ENCODE measurements at places on chromosomes 2 and 18.

DNA sequence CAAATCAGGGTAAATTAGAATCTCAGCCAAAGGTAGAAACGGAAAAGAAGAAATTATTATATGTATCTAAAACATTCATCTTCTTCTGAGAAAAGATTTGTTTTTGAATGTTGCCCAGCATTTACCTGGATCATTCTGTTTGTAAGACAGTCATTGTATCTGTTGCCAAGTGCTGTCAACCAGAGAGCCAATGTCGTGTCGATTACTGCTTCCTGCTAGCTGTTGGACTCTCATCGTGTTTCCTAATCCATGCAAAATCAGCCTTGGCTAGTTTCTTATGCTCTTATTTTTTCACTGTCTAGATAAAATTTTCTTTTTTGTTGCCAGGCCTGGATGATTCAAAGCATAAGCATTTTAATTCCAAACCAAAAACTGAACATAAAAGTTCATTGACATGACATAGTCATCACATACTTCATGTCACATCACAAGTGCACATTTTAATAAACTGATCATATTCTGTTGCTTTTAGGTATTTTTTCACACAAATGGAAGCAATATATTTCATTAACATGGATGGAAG lies 202.3 kb downstream of the KCNH7 start:
- DNase-seq = no peak

- DNase-seq = no peak
Observed at GRCh38 chr2:157523270-157524247, 79.7 kb upstream of the CYTIP start.

GRCh38 chr2:209141142-209141541 lies 282.7 kb upstream of the MAP2 start:
- DNase-seq = no peak

- no peak for DNase-seq
Observed at GRCh38 chr18:59189746-59190145, 30.2 kb upstream of the GRP start.

DNA sequence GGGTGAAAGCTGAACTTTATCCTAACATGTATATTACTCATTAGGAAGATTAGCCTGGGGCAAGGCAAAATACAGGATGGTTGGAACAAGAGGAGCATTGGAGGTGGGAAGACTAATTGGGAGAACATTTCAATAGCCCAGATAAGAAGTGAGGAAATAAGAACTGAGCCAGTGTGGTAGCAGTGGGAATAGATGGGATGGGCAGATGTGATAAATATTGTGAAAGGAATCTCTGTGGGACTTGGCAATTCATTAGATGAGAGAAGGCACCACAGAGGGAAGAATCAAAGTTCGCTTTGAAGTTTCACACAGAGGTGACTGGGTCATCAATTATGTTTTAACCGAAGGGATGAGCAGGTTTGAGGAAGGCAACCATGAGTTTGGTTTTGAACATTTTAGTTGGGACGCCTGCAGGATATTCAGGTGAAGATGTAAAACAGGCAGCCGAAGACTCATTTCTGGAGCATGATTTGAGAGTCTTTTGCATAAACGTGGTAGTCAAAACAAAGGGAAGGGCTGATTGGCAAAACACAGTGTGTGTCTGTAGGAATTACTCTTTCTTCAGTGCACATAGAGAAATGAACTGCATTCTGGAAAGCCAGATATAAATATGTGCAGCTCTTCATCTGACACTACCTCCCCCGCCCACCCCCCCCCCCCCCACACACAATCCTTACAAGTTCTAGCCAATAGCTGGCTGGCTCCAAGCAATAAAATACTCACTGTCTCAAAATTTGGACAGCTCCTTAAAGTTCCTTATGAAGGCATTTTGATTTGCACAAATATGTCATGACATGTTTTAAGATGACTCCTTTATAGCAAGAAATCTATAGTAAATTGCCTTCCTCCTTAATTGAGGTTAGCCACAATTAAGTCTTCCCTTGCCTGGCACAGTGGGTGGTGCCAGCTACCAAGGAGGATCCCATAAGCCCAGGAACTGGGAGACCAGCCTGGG lies 1.9 kb upstream of the SLC1A4 start:
- DNase-seq = no peak

- no peak for DNase-seq
Observed at GRCh38 chr2:156394033-156394741, 42.0 kb upstream of the GPD2 start.

- DNase-seq = no peak
Observed at GRCh38 chr2:174667250-174667860, 69.8 kb upstream of the WIPF1 start.

DNA sequence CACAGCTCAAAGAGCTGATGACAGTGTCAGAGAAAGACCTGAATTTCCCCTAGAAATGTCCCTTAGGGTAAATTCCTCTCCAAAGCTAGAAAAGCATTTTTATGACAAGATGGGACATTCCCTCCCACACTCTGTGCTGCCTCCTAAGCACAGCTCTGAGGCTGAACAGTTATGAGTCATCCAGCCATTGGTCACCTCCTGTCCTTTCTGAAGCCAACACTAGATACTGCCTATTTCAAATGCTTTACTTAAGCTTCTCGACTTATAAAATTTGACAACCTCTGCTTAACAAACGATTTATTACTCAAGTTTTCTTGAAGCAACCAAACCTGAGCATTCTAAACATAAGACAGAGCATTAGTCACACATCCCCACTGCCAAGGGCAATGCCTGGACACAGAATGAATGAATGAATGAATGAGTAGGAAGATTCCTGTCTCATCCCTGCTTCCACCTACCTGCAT lies 35.4 kb downstream of the B4GALT6 start:
- DNase-seq = no peak

GRCh38 chr2:12560618-12561017 lies 156.1 kb upstream of the TRIB2 start:
- no peak for DNase-seq

GRCh38 chr18:49359732-49360444 lies 100.6 kb downstream of the DYM start:
- DNase-seq = no peak

GRCh38 chr2:126761981-126762878 lies 106.3 kb downstream of the GYPC start:
- DNase-seq = no peak

DNA sequence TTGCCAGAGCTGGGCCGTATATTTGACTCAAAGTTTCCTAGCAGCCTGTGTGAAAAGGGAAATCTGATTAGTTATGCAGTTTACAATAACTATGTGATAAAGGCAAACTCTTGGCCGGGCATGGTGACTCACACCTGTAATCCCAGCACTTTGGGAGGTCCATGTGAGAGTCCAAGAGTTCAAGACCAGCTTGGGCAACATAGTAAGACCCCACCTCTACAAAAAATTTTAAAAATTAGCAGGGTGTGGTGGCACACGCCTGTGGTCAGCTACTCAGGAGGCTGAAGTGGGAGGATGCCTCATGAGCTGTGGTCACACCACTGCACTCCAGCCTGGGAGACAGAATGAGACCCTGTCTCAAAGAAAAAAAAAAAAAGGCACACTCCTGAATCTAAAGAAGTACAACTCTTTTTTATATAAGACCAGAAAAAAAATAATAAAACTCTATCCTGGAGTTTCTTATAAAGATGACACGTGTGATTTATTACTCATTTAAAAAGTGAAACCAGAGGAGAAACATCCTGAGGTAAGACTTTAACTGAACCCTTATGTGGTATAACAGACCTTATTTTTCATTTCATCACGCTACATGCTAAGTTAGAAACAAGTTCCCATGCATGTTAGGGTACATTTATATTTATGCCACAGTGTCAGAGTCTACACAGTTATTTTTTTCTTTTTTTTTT lies 32.6 kb upstream of the KCMF1 start:
- DNase-seq = no peak

- no peak for DNase-seq
Observed at GRCh38 chr2:37753758-37754157, 82.3 kb upstream of the CDC42EP3 start.

- no peak for DNase-seq
Observed at GRCh38 chr2:136407117-136407951, 289.4 kb upstream of the CXCR4 start.

DNA sequence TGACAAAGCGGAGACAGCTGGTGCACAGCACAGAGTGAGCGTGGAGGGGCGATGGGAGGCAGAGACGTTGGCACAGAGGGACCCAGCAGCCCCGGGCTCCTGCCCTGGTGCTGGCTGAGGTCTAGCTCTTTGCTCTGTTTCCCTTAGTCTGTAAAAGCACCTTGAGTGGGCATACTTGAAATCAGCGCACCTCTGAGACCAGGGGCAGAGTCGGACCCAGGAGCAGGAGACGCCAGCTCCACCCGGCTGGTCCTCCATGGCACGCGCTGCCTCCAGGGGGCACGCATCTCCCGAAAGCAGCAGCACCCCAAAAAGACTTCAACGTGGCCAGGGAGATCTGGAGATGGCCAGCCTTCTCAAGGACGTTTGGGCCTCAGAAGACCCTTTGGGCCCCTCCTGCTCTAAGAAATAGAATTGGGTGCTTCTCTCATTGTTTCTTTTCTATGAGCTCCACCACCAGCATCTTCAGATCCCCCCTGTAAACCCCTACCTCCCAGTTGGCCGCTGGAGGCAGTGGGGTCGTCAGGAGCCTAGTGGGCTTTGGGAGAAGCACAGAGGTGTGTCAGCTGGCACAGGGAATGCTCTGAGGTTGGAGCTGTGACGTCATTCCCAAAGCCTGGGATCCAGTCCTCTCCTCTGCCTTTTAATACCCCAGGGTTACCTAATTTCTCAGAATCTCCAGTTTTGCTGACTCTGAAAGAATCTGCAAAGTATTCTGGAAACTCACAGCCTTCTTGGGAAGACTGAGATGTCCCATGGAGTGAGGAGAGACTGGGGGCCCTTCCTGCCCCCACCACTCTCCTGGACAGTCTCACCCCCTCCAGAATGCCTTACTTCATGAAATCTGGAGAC lies 58.9 kb downstream of the CIB4 start:
- DNase-seq = no peak

DNA sequence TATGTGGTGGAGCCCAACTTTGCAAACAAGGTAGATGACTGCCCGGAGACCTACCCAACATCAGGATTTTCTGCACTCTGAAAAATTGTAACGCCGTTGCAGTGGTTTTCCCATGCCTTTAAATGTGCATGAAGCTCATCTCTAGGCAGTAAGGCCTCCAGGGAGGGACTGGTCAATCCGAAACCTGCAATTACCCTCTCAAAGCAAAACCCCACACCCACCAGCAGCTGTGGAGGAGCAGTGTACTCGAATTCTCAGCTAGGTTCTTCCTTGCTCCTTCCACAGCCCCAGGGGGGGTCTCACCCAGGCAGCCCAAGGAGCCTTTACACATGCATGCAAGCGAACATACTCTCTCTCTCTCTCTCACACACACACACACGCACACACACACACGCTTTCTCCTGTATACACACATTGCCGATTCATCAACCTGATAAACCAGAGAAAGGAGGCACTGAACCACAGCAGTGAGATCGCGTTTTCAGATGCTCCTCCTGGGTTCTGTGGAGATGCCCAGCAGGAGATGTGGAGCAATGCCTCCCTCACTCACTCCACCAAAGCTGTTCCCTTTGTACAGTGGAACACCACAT lies 109.2 kb downstream of the VIT start:
- no peak for DNase-seq

DNA sequence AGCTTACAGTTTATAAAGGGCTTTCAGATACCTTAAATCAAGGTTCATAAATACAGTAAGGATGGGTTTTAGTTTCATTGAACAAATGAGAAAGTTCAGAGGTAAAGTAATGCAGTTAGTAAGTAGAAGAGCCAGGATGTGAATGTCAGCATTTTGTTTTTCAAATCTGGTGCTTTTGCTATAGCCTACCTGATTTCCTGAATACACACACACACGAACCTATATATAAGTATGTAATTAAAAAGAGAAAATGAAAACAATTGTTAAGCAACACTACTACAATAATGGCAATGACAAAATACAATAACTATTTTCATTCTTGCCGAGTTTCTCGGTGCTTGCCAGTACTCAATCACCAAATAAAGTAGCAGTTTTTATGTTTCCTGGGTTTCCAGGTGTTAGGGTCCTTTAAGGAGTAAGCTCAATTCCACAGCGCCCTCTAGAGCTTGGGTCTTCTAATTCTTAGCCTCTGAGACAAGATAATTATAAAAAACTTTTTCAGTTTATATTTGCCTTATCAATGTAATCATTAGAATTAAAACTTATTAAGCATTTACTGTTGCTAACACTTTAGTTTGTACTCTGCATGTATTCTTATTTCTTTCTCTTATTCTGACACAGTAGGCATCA lies 512.9 kb upstream of the ACVR2A start:
- no peak for DNase-seq

DNA sequence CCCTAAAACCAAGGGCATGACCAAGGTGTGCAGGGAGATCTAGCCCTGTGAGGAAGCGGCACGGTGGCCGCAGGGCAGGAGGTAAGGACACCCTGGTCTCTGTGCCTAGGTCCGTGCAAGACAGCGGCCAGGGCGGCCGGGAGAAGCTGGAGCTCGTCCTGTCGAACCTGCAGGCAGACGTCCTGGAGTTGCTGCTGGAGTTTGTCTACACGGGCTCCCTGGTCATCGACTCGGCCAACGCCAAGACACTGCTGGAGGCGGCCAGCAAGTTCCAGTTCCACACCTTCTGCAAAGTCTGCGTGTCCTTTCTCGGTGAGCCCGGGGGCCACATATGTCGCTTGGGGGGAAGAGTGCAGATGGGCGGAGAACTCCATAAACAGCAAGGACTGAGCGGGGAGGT lies 235.4 kb downstream of the ATAD2B start:
- no peak for DNase-seq

DNA sequence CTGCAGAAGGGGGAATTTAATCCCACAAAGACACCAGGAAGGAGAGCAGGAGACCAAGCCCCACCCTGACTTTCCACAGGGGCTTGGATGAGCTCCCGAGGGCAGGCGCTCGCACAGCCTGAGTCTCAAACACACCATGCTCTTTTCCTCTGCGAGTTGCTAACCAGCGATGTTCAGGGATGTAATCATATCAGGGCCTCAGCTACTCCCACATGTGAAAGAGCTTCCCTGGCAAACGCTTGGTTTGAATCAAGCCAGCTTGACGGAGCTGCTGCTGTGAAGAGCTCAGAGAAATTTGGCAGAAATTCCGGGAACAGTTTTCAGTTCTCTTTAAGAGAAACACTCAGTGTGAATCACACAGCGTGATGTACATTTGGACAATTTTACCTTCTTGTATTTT lies 385.8 kb downstream of the GALR1 start:
- DNase-seq = no peak

DNA sequence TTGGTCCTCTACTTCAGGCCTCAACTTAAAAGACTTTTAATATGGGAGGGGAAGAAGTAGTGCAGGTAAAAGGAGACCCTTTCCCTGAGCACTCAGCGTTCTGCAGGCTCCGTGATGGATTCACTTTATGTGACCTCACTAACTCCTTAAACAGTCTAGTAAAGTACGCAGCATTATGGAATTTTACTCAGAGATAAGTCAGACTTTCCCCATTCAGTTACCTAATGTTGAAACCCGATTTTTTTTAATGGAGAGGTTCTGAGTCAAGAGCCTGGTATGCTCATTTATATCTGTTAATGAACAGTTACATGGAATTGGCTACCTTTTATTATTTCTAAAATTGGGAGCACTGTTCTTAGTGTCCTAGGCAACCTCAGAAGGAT lies 34.1 kb downstream of the RASGRP3 start:
- DNase-seq = no peak

- peak; percentile 85 for DNase-seq
Observed at GRCh38 chr18:9147440-9148202, 11.0 kb downstream of the ANKRD12 start.

Measured in hematopoietic multipotent progenitor cell treated with erythropoietin and hydrocortisone succinate and interleukin-3 and kit ligand, for 17 days (in vitro differentiated cells).